ENCODE measurements at places on chromosomes 6 and 20. TPM values are rescaled to one million over a fixed set of nuclear protein-coding genes. Genes with fewer than 3 reads are reported as not detected.

Gene ZNF165
- 0.14 TPM for polyA plus RNA-seq

Gene PRKN
- polyA plus RNA-seq, result not detected

DNA sequence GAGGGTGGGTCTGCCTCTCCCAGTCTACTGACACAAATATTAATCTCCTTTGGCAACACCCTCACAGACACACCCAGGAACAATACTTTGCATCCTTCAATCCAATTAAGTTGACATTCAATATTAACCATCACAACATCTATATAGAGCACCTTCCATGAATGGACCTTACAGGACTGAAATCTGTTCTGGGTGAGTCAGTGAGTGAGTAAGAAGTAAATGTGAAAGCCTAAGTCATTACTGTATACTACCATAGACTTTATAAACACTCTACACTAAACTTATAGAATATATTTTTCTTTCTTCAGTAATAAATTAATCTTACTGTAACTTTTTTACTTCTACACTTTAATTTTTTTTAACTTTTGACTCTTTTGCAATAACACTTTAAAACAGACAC lies 993.8 kb upstream of the MAP3K7 start:
- peak; percentile 1 for DNase-seq

DNA sequence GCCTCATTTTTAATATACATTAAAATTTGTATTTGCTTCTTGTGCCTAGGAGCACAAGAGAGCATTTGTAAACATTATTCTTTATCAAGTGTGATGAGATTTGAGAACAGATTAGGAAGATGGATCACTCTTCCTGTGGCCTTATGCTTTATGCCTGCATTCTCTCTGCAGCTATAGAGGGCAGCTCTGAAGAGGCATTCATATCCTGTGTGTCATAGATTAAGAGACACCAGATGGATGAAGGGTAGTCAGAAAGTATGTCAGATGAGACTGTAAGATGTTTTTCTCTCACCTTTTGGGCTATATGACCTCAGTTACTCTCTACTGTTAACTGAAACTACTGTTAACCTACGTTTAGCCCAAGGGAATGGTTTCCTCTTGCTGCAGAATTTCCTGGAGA lies 61.4 kb downstream of the DNAH8 start:
- DNase-seq, result no peak

DNA sequence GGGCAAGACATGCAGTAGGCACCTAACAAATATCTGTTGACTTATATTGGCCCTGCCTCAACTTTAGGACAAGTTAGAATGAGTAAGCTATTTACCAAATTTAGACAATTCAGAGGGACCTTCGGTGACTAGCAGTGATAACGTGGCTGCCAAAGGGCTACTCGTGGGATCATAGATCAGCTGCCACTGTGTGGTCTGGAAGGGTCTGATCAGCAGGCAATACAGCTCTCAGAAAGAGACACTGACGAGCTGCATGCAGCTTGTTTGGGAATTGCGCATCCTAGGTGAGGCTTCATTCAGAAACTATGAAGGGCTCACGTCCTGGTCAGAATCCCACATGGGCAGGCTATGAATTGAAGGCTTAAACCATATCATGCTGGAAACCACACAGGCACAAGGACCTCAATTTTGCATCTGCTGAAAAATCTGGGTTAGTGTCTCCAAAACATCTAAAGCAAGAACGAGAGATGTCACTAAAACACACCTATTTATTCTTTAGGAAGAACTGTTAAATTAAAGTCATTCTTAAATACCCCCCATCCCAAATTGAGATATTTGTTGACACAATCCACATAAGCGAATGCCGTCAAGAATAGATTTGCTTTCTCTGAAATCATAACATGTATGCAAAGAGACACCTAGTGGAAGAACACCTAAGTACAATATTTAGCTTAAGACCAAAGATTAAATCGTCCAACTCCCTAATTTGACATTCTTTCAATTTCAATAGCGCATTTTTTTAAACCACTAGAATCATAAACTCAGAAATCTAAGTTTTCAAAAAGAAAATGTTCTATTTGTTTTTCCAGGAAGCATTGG lies 79.6 kb downstream of the IPCEF1 start:
- no peak for DNase-seq

Data from AG04450 (cell line).